Purkinje cell (primary cell): ENCODE measurements at places on chromosomes 11 and 22. TPM values are rescaled to one million over a fixed set of nuclear protein-coding genes. Genes with fewer than 3 reads are reported as not detected.

SLC6A5 gene
- polyA plus RNA-seq = 0.14 and 0.60 TPM in 2 replicates

C11orf58 gene
- polyA plus RNA-seq = 328 and 333 TPM in 2 replicates

DGCR6L gene
- 8.5 and 13.6 TPM in 2 replicates for polyA plus RNA-seq

C2CD2L gene
- 3.4 and 5.0 TPM in 2 replicates for polyA plus RNA-seq

SCGB2A2 gene
- polyA plus RNA-seq = not detected in 2 replicates

MIOX gene
- not detected in 2 replicates for polyA plus RNA-seq

NPTXR gene
- polyA plus RNA-seq = 6.8 and 9.8 TPM in 2 replicates

TBX10 gene
- not detected in 2 replicates for polyA plus RNA-seq

SLC43A3 gene
- 1.1 and 3.0 TPM in 2 replicates for polyA plus RNA-seq

EMID1 gene
- polyA plus RNA-seq = 0.98 TPM in 1 of 2 replicates, not detected in the other

CYB5R2 gene
- polyA plus RNA-seq = not detected in 2 replicates

OTOG gene
- polyA plus RNA-seq = not detected in 2 replicates

PPP6R3 gene
- 29.8 and 37.7 TPM in 2 replicates for polyA plus RNA-seq

PATE2 gene
- not detected in 2 replicates for polyA plus RNA-seq

CAPN5 gene
- 0.85 and 0.87 TPM in 2 replicates for polyA plus RNA-seq

BRMS1 gene
- polyA plus RNA-seq = 2.6 and 6.8 TPM in 2 replicates
